ENCODE measurements at places on chromosomes 2 and 18.

GRCh38 chr2:86562485-86562921 is 740 bp downstream of the CHMP3 start:
- no peak for DNase-seq

DNA sequence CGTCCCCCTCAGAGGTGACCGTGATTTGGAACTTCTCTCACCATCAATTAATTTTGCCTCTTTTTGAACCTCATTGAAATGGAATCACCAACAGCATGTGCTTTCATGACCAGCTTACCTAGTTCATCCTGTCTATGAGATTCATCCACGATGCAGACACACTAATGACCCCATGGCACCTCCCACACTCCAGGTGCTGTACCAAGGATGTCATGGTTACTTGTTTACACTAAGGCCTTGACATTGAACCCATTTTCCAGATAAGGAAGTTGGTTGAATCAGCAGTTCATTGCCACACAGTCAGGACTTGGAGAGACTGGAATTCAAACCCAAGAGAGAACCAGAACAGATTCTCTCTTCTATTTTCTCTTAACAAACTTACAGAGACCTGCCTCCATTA is 139.0 kb downstream of the ZFP36L2 start:
- DNase-seq = no peak

- DNase-seq = no peak
These were observed 1242.4 kb upstream of the ACVR2A start for GRCh38 chr2:146602383-146602782.

DNA sequence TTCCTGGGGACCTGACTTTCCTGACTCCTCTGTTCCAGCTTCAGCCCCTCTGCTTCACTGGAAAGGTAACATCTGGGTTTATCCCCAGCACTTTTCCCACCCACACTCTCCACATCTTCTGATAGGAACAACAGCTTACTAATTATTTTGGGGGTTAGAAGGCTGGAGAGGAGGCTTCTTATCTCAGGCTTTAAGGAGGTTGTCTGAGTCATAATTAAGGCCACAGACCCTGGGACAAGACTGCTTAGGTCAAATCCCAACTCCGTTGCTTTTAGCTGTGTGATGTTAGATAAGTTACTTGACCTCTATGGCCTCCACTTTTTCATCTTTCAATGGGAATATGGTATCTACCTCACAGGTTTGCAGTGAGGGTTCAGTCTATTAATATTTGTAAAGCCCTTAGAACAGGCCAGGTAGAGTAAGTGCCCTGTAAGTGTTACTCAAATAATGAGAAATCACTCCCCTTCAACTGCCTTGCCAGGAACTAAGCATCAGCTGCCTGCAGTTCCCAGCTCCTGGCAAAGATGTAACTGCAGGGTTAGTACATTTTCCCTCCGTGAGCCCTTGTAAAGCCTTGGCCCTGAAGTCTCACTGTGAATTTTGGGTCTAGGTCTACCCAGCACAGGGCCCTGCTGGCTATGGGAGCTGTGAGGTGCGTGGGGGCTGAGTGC is 123.6 kb downstream of the MTX2 start:
- no peak for DNase-seq

DNA sequence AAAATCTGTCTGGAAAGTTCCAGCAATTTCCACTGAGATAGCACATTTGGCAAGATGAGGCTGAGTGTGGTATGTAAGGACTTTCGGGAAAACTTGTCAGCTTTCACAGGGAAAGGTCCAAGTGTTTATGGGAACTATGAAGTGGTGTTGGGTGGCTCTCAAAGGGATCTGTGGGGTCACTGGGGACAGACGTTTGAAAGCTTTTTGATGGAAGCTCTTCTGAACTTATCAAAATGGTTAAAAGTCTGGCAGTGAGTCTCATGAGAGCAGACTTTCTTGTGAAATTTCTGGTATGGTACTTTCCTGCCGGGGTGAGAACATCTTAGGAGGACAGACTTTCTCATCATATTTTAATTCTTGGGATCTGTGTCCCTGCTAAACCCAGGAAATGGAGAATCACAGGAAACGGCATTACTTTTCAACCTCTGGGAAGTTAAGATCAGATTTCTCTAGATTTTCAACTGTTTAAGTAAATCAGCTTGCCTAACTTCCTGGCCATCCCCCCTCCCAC is 546.3 kb upstream of the ZEB2 start:
- DNase-seq = no peak

GRCh38 chr2:9655441-9656269 is 24.9 kb upstream of the YWHAQ start:
- no peak for DNase-seq

- no peak for DNase-seq
These were observed 11.8 kb downstream of the NCAPH start for GRCh38 chr2:96347395-96347794.

- DNase-seq = no peak
These were observed 5.0 kb downstream of the ACKR3 start for GRCh38 chr2:236574424-236575145.

DNA sequence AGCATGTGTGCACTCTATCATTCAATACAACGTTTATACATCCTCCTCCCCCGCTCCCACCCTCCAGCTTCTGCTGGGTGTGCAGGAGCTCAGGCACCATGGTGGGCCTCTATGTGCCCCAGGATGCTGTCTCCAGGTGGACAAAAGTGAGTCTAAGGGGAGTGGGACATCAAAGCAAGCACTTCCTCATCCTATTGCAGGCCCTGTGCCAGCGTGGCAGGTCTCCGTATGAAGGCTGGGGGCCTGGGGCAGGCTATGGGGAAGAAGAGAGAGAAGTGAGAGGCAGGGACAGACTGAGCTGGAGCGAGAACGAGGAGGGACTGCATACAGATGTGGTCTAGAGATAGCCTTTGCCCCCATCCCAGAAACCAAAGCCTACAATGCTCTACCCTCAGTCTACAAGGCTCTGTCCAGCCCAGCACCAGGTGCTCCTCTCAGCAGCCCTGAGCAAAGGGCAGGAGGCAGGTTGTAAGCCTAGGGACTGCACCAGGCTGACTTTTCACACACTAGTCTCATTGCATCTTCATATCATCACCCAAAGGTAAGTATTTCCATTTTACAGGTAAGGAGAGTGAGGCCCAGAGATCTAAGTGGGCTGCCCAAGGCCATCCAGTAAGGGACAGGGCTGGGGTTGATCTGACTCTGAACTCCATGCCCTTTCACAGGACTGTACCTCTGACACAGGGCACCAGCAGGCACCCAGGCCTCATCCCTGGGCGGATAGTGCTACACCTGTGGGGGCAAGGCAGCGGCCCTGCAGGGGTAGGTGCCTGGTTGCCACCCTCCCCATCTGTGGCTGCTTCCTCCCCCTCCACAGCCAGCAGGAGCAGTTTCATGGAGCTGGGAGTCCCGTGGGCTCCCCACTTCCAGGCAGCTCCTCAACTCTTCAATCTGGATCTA is 14.0 kb upstream of the ARID5A start:
- no peak for DNase-seq

- no peak for DNase-seq
These were observed 103.5 kb downstream of the NYAP2 start for GRCh38 chr2:225502971-225503370.

DNA sequence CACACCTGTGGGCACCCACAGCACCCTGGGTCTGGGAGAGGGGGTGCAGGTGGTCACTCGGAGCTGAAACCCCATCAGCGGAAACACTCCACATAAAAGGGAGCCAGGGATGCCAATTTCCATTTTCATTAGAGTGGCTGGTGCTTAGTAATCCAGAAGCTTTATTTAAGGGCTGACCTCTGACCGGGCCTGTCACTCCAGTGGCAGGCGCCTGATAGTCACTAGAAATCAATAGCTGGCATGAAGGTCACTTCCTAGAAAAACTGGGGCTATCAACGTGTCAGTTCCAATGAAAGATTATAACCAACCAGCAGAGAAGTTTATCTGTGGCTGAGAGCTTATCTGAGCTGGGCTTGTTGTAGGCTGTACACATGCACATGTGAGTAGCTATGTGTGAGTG is 333.7 kb upstream of the SKOR2 start:
- no peak for DNase-seq

GRCh38 chr2:231470246-231470900 is 6.1 kb upstream of the NCL start:
- DNase-seq = no peak

GRCh38 chr2:48112911-48113680 is 206.8 kb upstream of the FBXO11 start:
- no peak for DNase-seq

GRCh38 chr2:11831415-11831814 is 85.0 kb downstream of the LPIN1 start:
- no peak for DNase-seq

GRCh38 chr2:141778315-141778835 is 352.4 kb downstream of the LRP1B start:
- no peak for DNase-seq

DNA sequence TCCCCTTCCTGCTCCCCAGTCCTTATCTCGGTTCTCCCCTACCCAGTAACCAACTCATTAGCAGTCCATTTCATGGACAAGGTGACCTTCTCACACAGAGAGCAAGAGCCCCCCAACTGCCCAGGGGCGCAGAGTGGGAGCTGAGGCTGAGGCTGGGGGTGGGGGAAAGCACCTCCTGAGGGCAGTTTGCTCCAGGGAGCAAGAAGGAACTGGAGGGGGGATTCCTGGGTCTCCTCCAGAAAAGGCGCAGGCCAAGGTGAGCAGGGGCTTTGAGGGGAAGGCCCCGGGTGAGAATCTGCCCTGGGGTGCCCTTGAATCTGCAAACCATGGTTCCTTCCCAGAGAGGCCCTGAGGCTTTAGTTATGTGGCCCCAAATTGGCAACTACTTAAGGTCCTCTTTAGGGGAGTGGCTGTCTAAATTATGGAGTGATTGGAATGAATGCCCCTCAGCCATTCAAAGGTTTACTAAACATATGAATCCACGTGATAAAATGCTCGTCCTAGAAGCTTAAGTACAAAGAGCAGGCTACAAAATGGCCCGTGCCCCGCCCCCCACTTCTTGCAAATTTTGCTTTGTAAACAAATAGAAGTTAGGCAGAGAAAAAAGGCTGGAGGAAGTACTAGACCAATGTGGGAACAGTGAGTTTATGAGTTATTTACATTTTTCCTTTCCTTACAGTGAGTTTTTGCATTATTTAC is 123.5 kb upstream of the HS6ST1 start:
- DNase-seq = no peak

GRCh38 chr2:19854596-19855541 is 46.9 kb downstream of the TTC32 start:
- DNase-seq = no peak

GRCh38 chr2:31415421-31415820 is 879 bp upstream of the XDH start:
- no peak for DNase-seq

DNA sequence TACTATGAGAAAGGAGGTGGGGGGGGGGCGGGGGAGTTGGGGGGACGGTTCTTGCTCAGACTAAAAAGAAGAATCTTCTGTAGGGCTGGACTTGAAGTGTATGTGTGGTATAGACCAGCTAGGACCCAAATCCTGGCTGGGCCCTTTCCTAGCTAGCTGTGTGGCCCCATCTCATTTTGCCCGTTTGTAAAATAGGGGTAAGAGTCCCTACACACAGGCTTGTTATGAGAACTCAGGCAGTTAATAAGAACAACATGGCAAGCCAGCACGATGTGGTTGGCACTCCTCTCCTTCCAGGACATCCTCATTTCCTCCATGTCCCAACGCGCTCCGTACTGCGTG is 1.1 kb downstream of the EVA1A start:
- DNase-seq = no peak

- peak; percentile 77 for DNase-seq
These were observed 339.4 kb downstream of the CMPK2 start for GRCh38 chr2:6526093-6526824.

DNA sequence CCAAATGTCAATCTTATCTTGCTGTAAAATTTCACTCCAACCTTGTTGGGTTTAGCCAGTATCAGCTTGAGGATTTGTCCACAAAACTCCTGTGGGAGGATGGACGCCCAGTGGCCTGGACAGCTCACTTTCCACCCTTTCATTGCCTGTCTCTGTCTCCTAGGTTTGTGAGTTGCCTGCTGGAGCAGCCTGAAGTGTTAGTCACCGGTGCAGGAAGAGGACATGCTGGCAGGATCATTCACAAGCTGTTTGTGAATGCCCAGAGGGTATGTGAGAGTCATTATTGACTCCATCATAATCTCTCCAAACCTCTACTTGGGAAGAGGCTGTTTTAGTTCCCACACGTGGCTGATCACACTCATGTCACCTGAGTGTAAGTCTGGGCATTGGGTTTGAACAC is 112.3 kb downstream of the RAB3GAP1 start:
- no peak for DNase-seq

- DNase-seq = no peak
These were observed 167.8 kb downstream of the ACOXL start for GRCh38 chr2:110900191-110900590.

DNA sequence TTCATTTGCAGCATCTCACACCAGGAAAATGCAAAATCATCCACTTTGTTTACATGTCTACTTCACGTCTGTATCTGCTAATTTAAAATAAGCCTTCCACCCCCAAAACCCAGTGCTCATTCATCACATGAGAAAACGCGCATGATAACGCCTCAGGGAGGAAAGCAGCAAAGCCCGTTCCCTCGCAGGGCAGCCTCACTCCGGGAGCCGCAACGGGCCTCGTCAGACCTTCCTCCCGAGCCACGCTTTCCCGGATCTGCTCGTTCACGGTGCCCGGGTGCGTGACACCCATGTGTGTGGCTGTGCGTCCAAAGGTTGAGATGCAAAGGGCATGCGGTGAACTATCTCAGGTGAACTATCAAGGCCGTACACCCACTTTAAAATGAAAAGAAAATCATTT is 59.8 kb downstream of the NDUFA10 start:
- no peak for DNase-seq
